ENCODE measurements at places on chromosomes 3 and 15.

DNA sequence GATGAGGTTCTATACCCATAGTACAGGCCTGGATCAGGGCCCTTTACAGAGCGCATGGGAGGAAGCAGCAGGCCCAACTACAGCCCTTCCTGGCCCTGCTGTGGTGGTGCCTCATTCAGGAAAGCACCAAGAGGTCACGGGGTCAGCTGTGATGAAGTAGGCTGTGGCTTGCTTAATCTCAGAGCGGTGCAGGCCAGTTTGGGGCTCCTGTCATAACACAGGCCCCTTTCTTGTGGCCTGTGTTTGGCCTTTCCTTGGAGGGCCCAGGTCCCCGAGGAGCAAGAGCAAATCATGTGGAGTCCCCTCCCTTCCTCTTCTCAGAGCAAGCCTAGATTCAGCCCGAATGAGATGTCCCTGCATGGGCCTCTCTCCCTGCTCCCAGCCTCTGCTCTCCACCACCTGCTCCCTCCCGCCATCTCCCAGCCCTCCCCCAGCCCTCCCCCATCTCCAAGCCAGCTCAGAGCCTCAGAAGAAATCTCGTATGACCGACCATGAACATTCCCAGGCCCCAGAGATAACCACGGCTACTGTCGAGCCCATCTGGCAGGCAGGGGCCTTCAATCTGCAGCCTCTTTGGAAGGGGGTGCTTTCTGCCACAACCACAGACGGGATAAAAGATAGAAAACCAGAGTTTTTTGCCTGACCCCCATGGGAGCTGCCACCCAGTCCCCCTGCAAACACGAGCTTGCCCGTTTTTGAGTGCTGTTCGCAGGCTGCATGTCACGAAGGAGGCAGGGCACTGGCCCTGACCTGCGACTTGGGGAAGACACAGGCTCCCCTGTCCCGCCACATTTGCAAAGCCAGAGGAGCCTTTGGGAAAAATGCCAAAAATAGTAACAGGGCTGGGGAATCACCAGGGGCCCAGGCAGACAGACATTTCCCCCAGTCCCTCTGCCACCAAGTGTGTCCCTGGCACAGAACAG lies 32.3 kb upstream of the DUSP7 start:
- DNase-seq = peak; percentile 47

- DNase-seq = no peak
These were observed 242.2 kb downstream of the SLCO3A1 start for GRCh38 chr15:92095693-92096092.

- DNase-seq = no peak
These were observed 45.5 kb downstream of the ZIC4 start for GRCh38 chr3:147360646-147361453.

GRCh38 chr3:106458952-106459351 lies 590.1 kb upstream of the CBLB start:
- DNase-seq = no peak

GRCh38 chr3:171833789-171834460 lies 9.2 kb upstream of the TMEM212 start:
- peak; percentile 47 for DNase-seq

- peak; percentile 47 for DNase-seq
These were observed 80.2 kb downstream of the WNT5A start for GRCh38 chr3:55406696-55407425.

- DNase-seq = no peak
These were observed 583.4 kb upstream of the SGO1 start for GRCh38 chr3:20769430-20769829.

GRCh38 chr15:74414603-74415338 lies 19.0 kb downstream of the SEMA7A start:
- no peak for DNase-seq

DNA sequence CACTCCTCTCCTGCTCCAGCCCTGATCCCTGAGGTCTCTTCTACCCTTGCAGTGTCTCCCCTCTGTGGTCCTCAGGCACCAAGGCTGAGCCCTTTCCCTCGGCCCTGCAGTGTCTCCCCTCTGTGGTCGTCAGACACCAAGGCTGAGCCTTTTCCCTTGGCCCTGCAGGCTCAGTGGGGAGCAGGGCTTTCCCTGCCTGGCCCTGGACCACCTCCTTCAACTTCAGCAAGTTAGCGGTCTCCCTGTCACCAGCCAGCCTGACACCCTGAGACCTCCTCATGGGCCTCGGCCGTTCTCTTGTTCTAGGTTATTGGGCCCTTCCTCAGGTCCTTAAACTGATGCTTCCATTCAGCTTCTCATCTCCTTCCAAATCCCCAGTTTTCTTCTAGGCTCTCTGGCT lies 4.3 kb downstream of the NRROS start:
- no peak for DNase-seq

DNA sequence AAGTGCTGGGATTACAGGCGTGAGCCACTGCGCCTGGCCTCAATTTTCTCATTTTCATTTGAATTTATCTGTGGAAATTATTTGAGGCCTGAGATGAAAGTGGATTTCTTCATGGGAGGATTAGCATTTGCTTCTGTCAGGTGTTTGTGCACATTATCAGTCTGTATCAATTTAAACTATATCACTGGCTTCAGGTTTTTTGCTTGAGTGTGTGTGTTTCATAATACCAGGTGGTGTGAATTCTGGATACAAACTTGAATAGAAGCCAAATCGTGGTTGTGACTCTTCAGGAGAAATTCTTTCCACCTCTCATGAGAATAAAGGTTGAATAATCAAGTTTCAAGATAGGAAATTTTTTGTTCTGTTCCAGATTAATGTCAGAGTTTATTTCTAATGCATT lies 56.4 kb downstream of the CGGBP1 start:
- DNase-seq = no peak

DNA sequence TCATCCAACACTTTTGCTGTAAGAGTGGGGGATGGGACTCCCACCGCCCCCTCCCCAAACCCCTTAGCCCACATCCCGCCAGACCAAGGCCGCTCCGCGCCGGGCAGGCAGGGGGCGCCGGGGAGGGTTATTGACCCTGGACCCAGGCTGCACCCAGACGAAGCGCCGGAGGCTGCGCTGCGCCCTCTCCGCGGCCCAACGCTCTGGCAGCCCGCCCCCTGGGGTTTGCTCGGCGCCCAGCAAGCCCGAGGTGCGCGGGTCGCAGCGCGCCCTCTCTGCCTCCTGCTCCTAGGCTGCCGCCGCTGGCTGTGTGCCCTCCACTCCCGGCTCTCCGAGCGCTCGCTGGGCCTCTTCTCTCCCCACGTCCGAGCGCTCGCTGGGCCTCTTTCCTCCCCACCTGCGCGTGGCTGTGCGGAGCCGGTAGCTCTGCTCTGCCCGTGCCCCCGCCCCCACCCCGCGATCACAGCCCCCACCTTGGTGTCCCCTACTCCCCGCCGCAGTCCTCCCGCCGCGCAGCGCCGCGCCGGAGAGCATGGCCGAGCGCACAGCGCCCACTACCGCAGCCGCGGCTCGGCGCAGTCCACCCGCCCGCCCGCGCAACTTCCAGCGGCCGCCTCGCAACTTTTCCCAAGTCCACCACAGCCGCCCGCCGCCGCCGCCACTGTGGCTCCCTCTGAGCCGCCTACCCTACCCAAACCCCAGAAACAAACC lies 1.2 kb downstream of the MECOM start:
- DNase-seq = peak; percentile 43

GRCh38 chr15:62541846-62542245 lies 376.8 kb upstream of the C2CD4B start:
- no peak for DNase-seq

- DNase-seq = peak; percentile 1
These were observed 292.8 kb upstream of the TMC3 start for GRCh38 chr15:81666839-81667238.

DNA sequence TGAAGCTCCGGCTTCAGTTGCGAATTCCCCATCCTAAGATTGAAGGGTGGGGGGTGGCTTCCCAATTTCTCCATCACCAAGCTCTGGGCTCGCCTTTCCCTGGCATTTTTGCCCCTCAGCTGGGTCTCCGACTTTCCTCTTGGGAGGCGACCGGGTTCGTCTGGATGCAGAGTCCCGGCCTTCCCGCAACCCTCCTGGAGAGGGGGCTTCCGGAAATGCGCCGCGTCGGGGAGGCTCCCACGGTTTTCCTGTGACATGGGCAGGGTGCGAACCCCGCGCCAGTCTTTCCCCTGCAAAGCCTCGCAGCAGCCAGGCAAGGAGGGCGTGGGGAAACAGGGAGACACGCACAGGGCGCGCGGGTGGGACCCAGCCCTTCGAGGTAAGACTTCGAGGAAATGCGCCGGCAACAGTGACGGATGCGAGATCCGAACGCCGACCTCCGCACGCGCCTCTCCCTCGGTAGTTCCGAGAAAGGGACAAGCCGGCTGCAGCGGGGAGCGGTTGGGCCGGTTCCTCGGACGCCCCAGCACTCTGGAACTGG lies 466 bp upstream of the HCN4 start:
- DNase-seq = no peak
